ENCODE measurements at places on chromosomes 3 and 15.

- DNase-seq, result no peak
Observed at GRCh38 chr3:34619990-34620389, 821.6 kb downstream of the PDCD6IP start.

DNA sequence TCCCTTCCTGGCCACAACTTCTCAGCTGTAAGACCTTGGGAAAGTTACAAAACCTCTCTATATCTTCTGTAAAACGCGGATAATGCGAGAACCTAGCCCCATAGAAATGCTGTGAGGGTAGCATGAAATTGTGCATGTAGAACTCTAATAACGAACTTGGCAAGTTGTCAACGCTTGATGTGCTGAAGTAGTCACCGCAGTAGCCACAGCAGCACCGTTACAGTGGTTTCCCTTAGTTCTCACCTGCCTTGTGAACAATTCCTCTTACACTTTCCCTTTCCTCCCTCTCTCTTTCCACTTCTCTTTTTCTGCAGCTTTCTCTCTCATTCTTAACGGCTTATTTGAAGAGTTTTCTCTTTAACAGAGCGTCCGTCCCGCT is 447 bp upstream of the SHQ1 start:
- DNase-seq, result no peak

DNA sequence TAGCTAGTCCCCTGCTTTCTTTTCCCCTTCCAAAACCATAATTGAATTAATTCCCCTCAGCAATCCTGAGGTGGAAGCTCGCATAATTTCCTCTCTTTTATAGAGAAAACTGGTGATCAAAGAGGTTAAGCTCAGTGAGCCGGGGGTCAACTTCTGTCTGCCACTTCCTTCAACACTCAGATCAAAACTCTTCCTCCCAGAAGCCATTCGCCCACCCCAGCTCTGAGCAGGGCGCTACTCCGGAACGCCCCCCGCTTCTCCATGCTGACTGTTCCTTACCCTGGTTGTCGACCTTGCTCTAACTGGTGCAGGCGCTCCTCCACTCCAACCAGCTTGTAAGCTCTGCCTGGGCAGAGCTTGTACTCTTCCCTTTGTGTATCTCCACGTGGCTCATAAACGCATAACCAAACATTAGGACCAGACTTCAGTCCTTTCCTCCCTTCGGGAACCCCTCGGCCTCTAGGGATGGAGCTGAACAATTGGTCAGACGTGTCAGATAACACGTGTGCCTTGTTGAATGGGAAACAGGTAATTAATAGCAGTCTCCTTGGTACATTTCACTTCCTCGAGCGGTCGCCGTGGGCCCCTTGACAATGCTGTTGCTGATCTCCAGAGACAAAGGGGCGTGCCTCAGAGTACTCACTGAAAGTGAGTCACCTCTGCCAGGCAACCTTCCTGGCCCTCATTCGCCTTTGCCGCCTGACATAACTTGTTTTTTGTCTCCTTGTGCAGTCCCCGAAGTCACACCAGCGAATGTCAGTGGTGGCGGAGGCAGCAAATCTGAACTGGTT is 71.8 kb downstream of the IL5RA start:
- DNase-seq, result no peak

DNA sequence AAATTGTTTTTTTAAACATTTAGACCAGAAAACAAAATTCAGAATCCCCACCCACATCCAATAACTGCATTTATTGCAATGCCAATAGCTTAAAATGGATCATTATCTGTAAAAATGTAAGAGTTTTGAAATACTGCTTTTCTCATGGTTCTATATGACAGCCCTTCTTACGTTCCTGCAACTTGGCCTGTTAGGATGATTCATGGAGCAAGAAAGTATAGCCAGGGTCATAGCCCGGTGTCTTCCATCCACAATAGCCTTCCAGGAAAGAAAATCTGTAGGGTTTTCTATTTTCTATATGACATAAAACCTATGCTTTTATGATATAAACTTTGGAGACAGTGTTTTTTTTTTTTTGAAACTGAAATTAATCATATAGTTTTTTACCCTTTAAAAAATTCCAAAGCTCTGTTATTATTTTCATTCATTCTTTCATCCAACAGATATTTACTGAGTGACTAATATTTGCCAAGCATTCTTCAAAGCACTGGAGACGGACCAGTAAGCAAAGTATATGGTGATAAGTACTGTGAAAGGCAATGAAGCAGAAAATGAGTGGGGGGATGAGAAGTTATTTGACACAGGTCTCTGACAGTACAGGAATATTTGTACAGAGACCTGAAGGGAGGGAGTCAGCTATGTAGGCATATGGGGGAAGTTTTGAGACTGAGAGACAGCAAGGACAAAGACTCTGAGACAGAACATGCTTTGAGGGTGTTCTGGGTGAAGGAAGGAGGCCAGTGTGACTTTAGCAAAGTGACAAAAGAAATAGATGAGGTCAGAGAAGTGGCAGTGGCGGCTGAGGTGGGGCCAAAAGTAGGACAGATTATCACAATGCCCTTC is 29.0 kb upstream of the SLC2A2 start:
- DNase-seq, result no peak

- peak; percentile 9 for DNase-seq
Observed at GRCh38 chr3:168801794-168802193, 706.1 kb upstream of the GOLIM4 start.

- DNase-seq, result no peak
Observed at GRCh38 chr3:187497052-187497451, 128.9 kb downstream of the RTP4 start.

- no peak for DNase-seq
Observed at GRCh38 chr15:31256378-31257265, 70.0 kb upstream of the KLF13 start.

DNA sequence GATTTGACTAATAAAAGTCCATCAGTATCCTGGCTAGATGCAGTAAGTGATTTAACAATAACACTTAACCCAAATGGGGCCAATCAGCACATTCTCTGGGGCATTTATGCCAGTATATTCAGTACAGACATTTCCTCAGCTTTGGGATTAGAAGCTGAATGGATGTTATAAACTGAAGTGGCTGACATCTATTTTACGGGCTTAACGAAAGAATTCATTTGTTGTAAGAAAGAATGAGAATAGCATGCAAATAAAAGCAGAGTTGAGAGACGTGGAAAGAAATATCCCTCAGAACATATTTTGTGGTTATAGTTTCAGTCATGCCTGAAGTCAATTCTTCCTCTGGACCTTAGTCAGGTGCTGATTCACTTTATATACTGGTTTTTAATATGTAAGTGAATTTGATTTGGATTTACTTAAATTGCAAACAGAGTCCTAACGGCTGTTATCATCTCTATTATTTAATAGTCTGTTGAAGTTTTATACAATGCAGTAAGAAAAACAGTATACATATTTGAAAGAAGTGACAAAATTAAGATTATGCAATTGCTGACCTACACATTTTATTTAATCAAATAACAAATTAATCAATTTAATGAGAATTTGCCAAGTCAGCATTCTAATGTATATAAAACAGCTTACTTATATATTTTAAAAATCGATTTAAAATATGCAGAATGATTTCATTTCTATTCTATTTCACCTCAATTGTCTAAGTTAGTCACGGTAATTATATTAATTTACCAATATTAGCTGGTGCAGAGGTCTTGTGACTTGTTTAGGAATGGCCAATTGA is 513.9 kb upstream of the CADM2 start:
- no peak for DNase-seq

GRCh38 chr15:80109388-80109787 is 43.4 kb upstream of the FAH start:
- no peak for DNase-seq

DNA sequence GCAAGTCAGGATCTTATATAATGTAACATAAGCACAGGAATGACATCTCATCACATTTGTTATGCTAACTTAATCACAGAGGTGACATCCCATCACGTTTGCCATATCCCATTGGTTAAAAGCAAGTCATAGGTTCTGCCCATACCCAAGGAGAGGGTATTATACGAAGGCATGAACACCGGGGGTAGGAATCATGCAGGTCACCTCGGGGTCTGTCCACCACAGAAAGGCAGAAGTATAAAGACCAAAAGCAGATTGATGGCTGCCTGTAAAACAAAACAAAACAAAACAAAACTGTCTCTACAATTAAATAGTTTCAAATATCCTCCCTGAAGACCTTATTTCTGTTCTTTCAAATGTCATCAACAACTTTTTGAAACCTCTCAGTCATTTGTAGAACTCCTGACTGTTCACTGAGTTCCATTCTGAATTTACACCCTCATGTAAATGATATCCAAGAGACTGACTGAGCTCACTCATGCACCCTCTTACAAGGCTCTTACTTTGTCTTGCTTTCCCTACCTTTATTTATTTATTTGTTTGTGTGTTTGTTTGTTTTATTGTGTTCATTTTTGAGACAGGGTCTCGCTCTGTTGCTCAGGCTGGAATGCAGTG is 22.7 kb upstream of the ZNF639 start:
- no peak for DNase-seq

- DNase-seq, result peak; percentile 47
Observed at GRCh38 chr3:194871143-194871863, 185.6 kb downstream of the FAM43A start.
